ENCODE measurements at places on chromosomes 12 and 14. TPM values are rescaled to one million over a fixed set of nuclear protein-coding genes. Genes with fewer than 3 reads are reported as not detected.

The TAS2R9 gene
- not detected for polyA plus RNA-seq

The NOS1 gene
- polyA plus RNA-seq: not detected

The LRFN5 gene
- 10.4 TPM for polyA plus RNA-seq

DNA sequence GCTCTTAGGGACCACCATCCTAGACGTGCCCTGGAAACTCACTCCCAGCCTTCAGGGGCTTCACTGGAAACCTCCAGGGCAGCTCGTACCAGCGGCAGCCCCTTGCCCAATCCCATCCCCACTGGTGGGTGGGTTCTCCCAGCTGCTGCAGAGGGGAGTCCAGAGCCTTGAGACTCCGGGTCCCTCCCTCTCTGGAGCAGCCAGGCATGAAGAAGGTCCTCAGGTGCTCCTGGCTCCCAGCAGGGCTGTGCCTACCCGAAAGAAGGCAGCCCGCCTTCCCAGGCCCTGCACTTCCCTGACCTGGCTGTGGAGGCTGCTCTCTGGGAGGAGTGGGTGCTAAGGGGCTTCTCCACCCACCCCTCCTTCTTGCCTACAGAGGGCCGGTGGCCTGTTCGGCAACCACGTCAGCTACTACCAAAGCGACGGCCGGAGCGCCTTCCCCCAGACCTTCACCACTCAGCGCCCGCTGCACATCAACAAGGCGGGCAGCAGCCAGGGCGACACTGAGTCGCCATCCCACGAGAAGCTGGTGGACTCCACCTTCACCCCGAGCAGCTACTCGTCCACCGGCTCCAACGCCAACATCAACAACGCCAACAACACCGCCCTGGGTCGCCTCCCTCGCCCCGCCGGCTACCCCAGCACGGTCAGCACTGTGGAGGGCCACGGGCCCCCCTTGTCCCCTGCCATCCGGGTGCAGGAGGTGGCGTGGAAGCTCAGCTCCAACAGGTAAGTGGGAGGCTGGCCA, 115.5 kb upstream of the FKBP4 start:
- no peak for DNase-seq

DNA sequence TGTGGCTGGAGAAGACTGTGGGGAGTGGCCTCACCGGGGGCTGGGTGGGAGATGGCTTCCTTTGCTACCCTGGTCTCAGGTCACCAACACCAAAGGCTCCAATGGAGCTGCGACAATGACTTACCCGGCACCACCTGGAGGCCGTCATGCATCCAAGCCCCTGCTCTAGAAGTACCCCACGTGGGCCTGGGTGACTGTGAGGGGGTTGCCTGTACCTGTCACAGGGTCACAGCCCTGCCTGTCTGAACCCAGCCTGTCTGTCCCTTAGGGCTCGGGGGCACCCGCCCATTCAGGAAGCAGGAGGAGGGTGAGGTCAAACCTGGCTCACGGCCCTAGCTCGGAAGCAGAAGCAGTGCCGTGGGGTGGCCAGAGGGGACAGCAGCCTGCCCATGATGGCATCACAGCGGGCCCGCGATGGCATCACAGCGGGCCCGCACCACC, 18.9 kb downstream of the ABCB9 start:
- DNase-seq: no peak

All from muscle of arm (tissue), 14 donors.